ENCODE measurements at places on chromosomes 1 and 21.
A peak's percentile ranks its signal among the peaks of the same experiment; 100 is the strongest.

- peak; percentile 48 for DNase-seq
These were observed 150.1 kb downstream of the PLXNA2 start for GRCh38 chr1:208093754-208094719.

DNA sequence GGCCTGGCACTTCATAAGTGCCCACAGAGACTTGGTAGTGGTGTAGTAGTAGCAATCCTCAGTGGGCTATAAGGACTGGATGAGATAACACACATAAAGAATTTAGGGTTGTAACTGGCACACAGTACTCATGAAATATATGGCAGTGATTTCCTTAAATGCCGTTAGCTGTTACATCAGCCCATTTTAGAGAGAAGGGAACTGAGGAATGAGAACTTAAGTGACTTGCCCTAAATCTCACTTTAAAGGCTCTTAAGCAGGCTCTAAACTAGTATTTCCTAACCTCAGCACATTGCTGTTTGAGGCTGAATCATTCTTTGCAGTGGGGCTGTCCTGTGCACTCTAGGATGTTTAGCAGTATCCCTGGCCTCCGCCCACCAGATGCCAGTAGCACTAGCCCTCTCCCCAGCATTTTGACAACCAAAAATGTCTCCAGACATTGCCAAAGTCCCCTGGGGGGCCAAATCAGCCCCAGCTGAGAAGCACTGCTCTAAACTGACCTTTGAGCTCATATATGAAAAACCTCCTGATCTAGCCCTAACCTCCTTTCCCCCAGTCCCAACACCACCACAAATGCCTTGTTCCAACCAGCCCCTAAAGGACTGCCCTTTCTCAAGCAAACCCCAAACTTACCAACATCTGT, 11.6 kb downstream of the CAMK2N1 start:
- DNase-seq = no peak

GRCh38 chr1:159088546-159089183, 12.1 kb upstream of the AIM2 start:
- no peak for DNase-seq

- DNase-seq = no peak
These were observed 74.1 kb downstream of the RRAGC start for GRCh38 chr1:38785285-38786039.

- DNase-seq = no peak
These were observed 37.5 kb upstream of the PLA2G2C start for GRCh38 chr1:20223551-20224419.

- no peak for DNase-seq
These were observed 88.8 kb downstream of the TNNI3K start for GRCh38 chr1:74323937-74324473.

DNA sequence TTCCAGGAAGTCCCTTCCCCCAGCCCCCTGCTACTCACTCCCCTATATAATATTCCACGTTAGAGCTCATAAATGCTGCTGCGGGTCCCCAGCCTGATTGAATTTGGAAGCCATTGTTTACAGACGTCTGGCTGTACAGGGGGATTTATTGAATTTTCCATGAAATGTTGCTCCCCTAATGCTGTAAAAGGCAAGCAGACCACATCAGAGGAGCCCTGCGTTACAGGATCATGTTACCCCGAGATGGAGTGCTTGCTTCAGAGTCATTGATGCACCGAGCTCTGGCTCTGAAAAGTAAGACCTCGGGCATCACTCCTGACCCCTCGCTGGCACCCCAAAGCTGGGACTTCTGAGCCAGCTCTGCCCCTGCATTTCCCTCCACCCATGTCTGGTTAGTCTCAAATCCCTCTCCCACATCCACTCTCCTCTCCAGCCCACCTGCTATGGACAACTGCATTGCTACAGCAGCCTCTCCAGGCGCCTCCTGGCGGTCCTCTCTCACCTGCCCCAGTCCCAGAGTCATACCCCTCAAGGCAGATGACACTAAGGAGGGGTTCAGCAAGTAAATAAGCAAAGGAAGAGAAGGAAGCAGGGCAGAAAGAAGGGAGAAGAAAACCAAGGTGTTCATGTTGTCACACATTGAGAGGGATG, 127.8 kb downstream of the TMEM53 start:
- DNase-seq = no peak

GRCh38 chr1:92933459-92933858, 27.8 kb downstream of the DIPK1A start:
- no peak for DNase-seq
